ENCODE measurements at places on chromosomes 3 and 15. TPM values are rescaled to one million over a fixed set of nuclear protein-coding genes. Genes with fewer than 3 reads are reported as not detected.

Gene C3orf49
- total RNA-seq = not detected

Gene KNG1
- not detected for total RNA-seq

Gene CNTN4
- total RNA-seq = 1.1 TPM

DNA sequence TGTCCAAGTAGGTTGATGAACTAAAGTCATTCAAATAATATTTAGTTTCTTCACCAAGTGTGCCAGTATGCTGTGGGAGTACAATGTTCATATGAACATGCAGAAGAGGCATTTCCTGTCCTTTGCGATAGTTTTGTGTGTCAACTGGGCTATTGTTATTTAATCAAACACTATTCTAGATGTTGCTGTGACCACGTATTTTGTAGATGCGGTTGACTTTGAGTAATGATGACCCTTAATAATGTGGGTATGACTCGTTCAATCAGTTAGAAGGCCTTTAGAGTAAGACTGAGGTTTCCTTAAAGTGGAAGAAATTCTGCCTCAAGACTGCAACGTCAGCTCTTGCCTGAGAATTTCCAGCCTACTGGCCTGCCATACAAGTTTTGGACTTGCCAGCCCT is 470.7 kb upstream of the CBLB start:
- no peak overlapping the region for H3K27ac ChIP-seq
- DNase-seq = no peak
- H3K27me3 ChIP-seq = no peaks in the 10 kb centered on the region
- no peaks in the 10 kb centered on the region for H3K4me1 ChIP-seq
- H3K36me3 ChIP-seq = no peaks in the 10 kb centered on the region

GRCh38 chr3:190320594-190321362 is 1.5 kb downstream of the CLDN1 start:
- H3K4me3 ChIP-seq = peak overlapping the region; percentile 78
- H3K36me3 ChIP-seq = no peaks in the 10 kb centered on the region
- peaks cover 24% of the 10 kb centered on the region for H3K27me3 ChIP-seq
- no peak for DNase-seq
- H3K4me1 ChIP-seq = peaks cover 24% of the 10 kb centered on the region

DNA sequence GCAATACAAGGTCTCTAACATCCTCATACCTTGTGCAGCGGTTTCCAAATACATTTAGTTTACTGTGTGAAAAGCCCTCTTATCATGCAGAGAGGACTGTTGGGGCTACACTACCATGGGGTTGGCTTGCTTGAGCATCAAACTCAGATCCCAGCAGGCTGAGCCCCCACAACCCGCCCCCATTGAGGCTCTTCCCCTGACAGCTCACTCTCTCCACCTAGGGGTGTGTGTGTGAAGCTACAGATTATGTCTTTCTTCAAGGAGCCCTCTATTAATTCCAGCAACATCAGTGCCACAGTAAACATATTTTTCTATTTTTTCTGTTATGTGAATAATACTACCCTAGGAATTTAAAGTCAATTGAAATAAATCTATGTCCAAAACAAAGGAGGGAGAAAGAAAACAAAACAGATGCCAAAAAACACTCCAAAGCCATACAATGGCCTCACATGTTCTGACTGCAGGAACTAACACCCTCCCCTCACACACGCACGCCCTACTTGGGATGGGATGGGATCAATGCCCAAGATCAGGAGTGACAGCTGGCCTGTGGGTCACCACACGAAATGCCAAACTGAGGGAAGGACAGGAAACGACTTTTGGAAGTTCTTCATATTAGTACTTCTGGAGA is 14.7 kb downstream of the TM4SF4 start:
- no peak overlapping the region for H3K4me3 ChIP-seq
- no peak overlapping the region for H3K27ac ChIP-seq
- no peaks in the 10 kb centered on the region for H3K36me3 ChIP-seq
- H3K27me3 ChIP-seq = no peaks in the 10 kb centered on the region

DNA sequence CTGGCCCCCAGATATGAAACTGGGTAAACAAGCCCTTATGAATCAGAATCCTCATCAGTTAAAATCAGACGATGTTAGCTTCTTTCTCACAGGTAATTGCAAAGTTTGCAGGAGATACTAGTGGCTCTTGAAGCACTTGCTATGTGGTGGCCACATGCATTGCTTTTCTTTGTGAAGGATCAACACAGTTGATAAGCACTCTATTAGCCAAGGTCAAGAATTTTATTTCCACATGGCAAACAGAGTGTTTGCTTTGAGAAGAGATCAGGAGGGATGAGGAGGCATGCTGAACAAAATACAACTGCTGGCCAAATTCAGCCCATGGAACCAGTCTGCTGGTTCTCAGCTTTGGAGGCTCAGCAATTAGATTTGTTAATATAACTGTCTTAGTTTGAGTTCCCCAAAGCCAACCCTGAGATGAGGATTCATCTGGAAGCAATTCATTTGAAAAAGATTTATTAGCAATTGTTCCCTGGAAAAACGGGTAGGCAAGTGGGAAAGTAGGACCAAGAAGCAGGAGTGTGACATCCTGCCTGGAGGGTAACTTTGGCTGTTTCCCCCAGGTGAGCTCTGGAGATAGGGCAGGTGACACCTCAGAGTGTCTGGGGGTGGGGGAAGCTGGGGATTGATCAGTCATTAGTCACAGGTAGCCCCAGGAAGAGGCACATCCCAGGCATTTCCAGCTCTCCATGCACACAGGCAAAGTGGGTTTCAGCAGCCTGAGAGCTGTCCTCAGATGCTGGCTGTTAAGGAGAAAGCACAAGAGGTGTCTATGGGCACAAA is 180.3 kb downstream of the ABHD5 start:
- DNase-seq = no peak
- H3K27ac ChIP-seq = no peak overlapping the region
- H3K27me3 ChIP-seq = no peaks in the 10 kb centered on the region

GRCh38 chr3:182909318-182910040 is 70.9 kb downstream of the DCUN1D1 start:
- no peaks in the 10 kb centered on the region for H3K27me3 ChIP-seq
- H3K27ac ChIP-seq = no peak overlapping the region
- no peaks in the 10 kb centered on the region for H3K4me1 ChIP-seq
- no peak overlapping the region for H3K4me3 ChIP-seq
- peak; percentile 63 for DNase-seq
- no peaks in the 10 kb centered on the region for H3K36me3 ChIP-seq

DNA sequence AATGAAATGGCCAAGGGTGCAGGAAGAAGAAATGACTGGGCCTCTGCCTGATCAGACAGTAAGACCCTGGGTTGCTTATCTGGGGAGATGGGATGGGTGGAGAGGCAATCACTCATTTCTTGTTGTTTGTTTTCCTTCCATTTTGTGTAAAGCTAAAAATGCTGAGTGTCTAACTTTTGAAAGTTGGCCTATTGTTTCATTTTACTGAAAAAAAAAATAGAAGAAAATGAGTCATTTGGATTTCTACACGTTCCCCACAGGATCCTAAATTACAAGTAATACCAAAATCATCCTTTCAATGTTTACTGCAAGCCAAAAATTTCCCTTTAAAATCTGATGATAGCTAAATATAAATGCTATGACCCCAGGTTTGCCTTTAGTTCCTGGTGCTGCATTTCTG is 30.6 kb downstream of the PTX3 start:
- H3K27me3 ChIP-seq = no peaks in the 10 kb centered on the region
- H3K27ac ChIP-seq = no peak overlapping the region
- no peaks in the 10 kb centered on the region for H3K4me1 ChIP-seq
- H3K4me3 ChIP-seq = no peak overlapping the region
- no peak for DNase-seq
- no peaks in the 10 kb centered on the region for H3K36me3 ChIP-seq

DNA sequence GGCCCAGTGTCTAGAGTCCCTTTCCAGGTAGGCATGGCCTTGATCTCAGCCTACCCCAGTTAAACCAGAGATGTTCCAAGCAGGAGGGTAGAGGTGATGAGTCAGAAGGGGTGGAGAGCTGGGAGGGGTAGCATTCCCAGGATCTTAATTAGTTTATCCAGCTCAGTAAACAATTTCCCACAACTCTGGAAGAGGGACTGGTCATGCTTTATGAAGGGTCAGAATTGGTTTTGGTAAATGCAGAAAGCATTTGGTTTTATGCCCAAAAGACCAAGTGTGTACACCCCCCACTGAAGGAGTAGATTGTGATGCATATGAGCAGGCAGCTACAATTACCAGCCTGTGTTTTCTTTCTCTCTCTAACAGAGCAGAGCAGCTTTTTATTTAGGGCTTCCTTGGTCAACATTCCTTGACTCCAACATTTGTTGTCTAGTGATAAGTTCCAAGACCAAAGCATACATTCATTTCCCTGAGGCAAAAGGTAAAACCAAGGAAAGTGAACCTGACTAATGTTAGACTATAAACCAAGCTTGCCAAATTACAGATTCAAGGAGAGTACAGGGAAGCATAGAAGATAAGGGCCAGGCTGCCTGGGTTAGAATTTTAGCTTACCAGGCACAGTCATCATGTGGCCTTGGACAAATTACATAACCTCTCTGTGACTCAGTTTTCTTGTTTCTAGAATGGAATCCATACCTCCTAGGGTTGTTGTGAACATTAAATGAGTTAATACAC is 17.6 kb downstream of the EXOSC7 start:
- H3K27me3 ChIP-seq = no peaks in the 10 kb centered on the region
- H3K4me1 ChIP-seq = peaks cover 25% of the 10 kb centered on the region
- no peak for DNase-seq
- peak overlapping the region; percentile 15 for H3K27ac ChIP-seq
- no peak overlapping the region for H3K4me3 ChIP-seq
- peaks cover 28% of the 10 kb centered on the region for H3K36me3 ChIP-seq

DNA sequence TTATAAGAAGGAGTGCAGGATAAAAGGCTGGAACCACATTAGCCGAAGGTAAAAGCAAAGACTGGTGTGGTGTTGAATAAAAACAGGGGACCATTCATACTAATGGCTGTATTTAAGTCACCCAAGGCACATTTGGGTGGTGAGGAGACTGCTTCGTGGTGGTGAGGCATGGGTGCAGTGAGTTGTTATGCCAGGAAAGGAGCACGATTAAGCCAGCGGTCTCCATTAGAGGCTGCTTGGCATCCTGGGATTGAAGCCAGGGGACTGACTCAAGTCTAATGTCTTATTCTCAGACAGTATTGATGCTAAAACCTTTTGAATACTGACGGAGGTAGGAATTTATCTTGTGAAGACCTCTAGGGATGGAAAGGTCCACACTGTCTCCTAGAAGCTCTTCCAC is 21.9 kb downstream of the FEM1B start:
- DNase-seq = no peak
- H3K4me3 ChIP-seq = no peak overlapping the region
- peaks cover 8% of the 10 kb centered on the region for H3K4me1 ChIP-seq
- H3K27ac ChIP-seq = peak overlapping the region; percentile 34
- no peaks in the 10 kb centered on the region for H3K27me3 ChIP-seq

- peak; percentile 86 for DNase-seq
- no peaks in the 10 kb centered on the region for H3K36me3 ChIP-seq
- no peaks in the 10 kb centered on the region for H3K27me3 ChIP-seq
- no peak overlapping the region for H3K27ac ChIP-seq
- H3K4me3 ChIP-seq = no peak overlapping the region
These were observed 266.8 kb downstream of the ZNF385D start for GRCh38 chr3:21484057-21484827.

- H3K36me3 ChIP-seq = no peaks in the 10 kb centered on the region
- H3K4me1 ChIP-seq = no peaks in the 10 kb centered on the region
- DNase-seq = no peak
- no peak overlapping the region for H3K27ac ChIP-seq
- H3K27me3 ChIP-seq = no peaks in the 10 kb centered on the region
- no peak overlapping the region for H3K4me3 ChIP-seq
These were observed 33.7 kb downstream of the THRB start for GRCh38 chr3:24460974-24461373.

- peaks cover 63% of the 10 kb centered on the region for H3K4me1 ChIP-seq
- peaks cover 100% of the 10 kb centered on the region for H3K27me3 ChIP-seq
- H3K4me3 ChIP-seq = peak overlapping the region; percentile 59
- no peak overlapping the region for H3K27ac ChIP-seq
- no peaks in the 10 kb centered on the region for H3K36me3 ChIP-seq
These were observed 5.0 kb upstream of the FEZF2 start for GRCh38 chr3:62378311-62378789.

- no peak for DNase-seq
- H3K27ac ChIP-seq = no peak overlapping the region
- no peaks in the 10 kb centered on the region for H3K36me3 ChIP-seq
- H3K4me1 ChIP-seq = no peaks in the 10 kb centered on the region
These were observed 5.3 kb downstream of the SH2D7 start for GRCh38 chr15:78097667-78098066.

All from GM23338 (cell line).